ENCODE measurements at places on chromosomes 7 and 10.

DNA sequence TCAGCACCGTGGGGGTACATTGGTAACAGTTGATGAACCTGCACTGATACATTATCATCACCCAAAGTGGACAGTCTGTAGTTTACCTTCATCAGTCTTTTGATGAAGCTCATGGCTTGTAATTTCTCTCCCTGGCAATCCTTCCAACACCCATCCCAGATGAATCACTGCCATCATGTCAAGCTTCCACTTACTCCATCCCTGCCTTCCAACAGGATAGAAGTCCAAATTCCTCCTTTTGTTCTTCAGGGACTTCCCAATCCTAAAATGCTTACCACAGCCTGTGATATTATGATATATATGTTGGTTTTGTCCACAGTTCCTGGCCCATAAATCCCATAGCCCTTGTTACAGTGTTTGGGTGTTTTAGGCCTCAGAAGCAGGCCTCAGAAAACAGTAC, 16.1 kb downstream of the SNX10 start:
- no peak for DNase-seq

DNA sequence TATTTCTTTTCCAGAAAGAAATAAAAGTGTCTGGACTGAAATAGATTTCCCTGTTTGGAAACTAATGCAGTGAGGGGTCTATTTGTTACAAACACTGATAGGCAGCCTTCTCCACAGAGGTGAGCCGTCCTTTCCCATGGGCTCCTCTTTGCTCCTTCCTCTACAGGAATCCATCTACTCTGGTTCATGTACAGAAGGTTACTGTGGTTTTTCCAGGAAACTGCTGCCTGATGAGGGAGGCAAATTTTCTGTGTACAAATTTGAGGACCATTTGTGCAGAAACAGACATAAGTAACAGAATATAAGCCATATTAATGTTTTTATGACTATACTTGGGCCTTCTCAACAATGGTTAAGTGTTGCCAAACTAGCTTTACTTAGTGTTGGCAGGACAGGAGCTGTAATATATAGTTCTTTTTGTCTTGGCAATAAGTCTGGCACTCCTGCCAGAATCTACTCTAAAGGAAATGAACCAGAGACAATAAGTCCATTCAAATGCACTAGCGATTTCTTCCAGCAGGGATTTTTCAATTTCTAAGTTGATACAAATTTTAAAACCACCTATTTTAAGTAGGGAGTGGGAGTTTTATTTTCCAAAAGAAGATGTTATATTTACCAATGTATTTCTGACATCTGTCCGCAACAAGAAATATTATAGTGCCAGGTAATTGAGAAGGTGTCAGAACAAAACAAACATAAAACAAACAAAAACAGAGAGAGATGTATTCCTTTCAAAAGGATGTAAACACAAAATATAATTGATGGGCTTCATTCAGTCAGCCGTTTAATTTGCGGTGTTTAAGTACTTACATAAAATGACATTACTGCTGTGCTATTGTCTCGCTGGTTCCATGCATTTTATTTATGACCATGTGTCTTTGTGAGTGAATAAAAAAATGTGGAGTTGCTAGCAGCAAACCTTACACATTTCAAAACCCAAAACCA, 91.0 kb upstream of the NFE2L3 start:
- no peak for DNase-seq

GRCh38 chr10:62812672-62813439, 3.3 kb downstream of the EGR2 start:
- no peak for DNase-seq

GRCh38 chr7:27151341-27151930, 947 bp downstream of the HOXA3 start:
- peak; percentile 11 for DNase-seq

DNA sequence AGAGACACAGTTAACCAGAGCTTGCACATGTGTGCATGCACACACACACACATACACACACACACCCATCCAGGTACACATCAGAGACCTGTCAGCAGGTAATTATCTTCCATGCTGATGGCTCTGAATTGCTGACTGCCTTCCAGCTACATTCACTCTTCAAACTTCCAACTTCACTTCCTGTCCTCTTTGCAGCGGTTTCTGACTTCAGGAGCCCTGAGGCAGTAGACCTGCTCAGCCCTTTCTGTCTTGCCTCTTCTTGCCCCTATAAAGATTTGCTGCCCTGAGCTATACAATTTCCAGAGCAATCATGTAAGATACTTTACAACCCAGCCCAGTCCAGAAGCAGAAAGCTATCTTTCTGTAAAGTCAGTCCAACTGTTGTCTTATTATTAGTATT, 310.2 kb downstream of the FGFR2 start:
- DNase-seq, result no peak

Data from CD8-positive, alpha-beta T cell (primary cell).